ENCODE measurements at places on chromosomes 4 and X. TPM values are rescaled to one million over a fixed set of nuclear protein-coding genes. Genes with fewer than 3 reads are reported as not detected.

- no peak overlapping the region for H3K4me3 ChIP-seq
- no peaks in the 10 kb centered on the region for H3K36me3 ChIP-seq
- H3K4me1 ChIP-seq: peaks cover 31% of the 10 kb centered on the region
- H3K27ac ChIP-seq: no peak overlapping the region
- no peak for DNase-seq
Measured at GRCh38 chr4:108346818-108347210, 178.1 kb upstream of the LEF1 start.

GRCh38 chr4:24032371-24032989 is 142.6 kb upstream of the PPARGC1A start:
- no peak for DNase-seq
- H3K27me3 ChIP-seq: no peaks in the 10 kb centered on the region
- H3K27ac ChIP-seq: no peak overlapping the region
- H3K4me3 ChIP-seq: no peak overlapping the region
- H3K4me1 ChIP-seq: no peaks in the 10 kb centered on the region
- H3K36me3 ChIP-seq: no peaks in the 10 kb centered on the region

GRCh38 chr4:649751-650310 is 24.2 kb downstream of the ATP5ME start:
- no peaks in the 10 kb centered on the region for H3K36me3 ChIP-seq
- no peak for DNase-seq
- peaks cover 5% of the 10 kb centered on the region for H3K4me1 ChIP-seq
- H3K4me3 ChIP-seq: no peak overlapping the region
- H3K27me3 ChIP-seq: peaks cover 17% of the 10 kb centered on the region

DNA sequence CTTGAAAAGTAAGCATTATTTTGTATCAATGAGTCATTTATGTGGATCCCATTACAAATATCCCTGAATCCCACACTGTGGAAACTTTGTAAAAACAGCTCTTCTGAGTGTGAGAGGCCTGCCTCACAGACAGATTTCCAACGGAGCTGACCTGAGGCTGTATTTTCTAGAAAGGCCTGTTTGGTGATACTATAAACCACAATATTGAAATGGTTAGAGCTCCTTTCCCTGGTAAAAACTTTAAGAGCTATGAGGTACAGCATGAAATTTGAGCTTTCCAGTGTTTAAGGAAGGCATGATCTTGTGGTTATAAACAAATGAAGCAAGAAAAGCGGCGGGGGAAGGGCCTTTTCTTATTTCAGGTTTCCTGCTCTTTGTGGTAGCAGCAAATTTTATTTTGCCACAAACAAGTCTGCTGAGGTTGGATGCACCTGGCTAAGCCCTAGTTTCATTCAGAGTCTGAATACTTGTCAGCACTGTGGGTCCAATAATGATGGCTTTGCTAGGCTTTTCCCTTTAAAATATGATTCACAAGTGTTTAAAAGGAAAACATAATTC is 86.8 kb upstream of the ETNPPL start:
- H3K36me3 ChIP-seq: no peaks in the 10 kb centered on the region
- no peak overlapping the region for H3K27ac ChIP-seq
- peaks cover 16% of the 10 kb centered on the region for H3K4me1 ChIP-seq
- DNase-seq: peak; percentile 27
- no peak overlapping the region for H3K4me3 ChIP-seq

DNA sequence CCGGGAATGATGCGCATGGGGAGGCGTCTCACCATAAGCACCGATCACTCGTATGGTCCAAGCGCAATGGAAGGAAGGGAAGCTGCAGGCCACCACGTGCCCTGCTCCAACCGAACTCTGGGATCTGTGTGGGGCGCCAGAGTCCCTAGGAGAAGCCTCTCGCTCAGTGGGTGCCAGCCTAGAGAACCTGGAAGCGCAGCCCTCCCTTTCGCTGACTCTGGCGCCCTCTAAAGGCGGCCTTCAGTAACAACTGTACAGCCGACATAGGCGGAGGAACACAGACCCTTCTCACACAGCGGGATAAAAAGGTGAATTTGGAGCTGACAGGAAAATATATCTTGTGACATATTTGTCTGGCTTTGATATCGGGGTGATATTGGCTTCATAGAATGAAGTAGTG is 76.0 kb downstream of the INTS6L start:
- no peaks in the 10 kb centered on the region for H3K36me3 ChIP-seq
- H3K4me3 ChIP-seq: no peak overlapping the region
- peaks cover 3% of the 10 kb centered on the region for H3K27me3 ChIP-seq
- H3K27ac ChIP-seq: no peak overlapping the region

- peaks cover 12% of the 10 kb centered on the region for H3K4me1 ChIP-seq
- DNase-seq: no peak
- H3K27ac ChIP-seq: no peak overlapping the region
- peaks cover 7% of the 10 kb centered on the region for H3K36me3 ChIP-seq
Measured at GRCh38 chrX:21845096-21845495, 5.7 kb downstream of the MBTPS2 start.

DNA sequence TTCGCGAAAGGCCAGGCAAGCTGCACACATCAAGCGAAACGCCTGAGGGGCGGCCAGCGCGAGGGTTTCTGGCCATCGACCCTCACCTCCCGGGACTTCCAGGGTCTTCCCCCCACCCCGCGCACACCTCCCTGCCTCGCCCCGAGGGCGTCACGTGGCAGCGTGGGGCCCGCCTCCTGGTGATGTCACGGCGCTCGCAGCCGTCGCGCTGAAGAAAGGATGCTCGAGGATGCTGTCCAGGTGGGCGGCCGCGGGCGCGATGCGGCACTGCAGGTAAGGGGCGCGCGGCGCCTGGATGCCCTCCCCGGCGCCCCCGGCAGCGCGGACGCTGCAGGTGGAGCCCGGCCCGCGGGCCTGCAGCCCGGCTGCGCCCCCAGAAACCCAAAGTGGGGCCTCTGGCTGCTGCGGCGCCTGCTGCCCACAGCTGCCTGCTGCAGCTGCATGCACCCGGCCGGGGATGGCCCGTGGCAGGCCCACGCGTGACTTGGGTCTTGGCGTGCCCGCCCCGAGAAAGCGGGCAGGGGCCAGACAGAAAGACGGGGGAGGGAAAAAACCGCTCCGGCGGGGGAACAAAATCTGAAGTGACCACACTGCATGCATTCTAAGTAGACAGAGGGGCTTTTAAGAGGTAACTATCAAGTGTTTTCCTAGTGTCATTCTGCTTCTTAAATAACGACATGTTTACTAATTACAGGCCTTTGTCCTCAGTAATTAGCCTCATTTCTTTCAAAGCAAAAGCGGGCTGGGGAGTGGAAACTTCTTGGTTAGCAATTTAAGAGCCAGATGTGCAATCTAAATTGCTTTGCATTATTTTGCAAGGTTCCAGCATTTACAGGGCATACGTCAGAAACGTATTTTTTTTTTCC is 1.7 kb downstream of the CLCN4 start:
- peak; percentile 26 for DNase-seq
- peaks cover 29% of the 10 kb centered on the region for H3K27me3 ChIP-seq
- peaks cover 10% of the 10 kb centered on the region for H3K4me1 ChIP-seq
- no peak overlapping the region for H3K4me3 ChIP-seq

GRCh38 chrX:43525901-43526610 is 130.0 kb upstream of the MAOA start:
- peaks cover 1% of the 10 kb centered on the region for H3K4me1 ChIP-seq
- no peak overlapping the region for H3K27ac ChIP-seq

GRCh38 chrX:151695583-151696340 is 504 bp downstream of the PRRG3 start:
- H3K27ac ChIP-seq: no peak overlapping the region
- H3K27me3 ChIP-seq: peaks cover 11% of the 10 kb centered on the region
- no peaks in the 10 kb centered on the region for H3K36me3 ChIP-seq
- H3K4me1 ChIP-seq: no peaks in the 10 kb centered on the region
- DNase-seq: no peak

DNA sequence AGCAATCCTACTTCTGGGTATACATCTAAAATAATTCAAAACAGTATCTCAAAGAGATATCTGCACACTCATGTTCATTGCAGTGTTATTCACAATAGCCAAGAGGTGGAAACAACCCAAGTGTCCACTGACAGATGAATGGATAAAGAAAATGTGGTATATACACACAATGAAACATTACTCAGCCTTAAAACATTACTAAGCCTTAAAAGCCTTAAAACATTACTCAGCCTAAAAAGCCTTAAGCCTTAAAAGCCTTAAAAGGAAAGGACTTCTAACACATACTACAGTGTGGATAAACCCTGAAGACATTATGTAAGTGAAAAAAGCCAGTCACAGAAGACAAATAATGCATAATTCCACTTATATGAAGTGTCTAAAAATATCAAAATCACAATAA is 40.3 kb upstream of the TFDP3 start:
- H3K4me1 ChIP-seq: no peaks in the 10 kb centered on the region
- no peak overlapping the region for H3K4me3 ChIP-seq
- H3K27ac ChIP-seq: no peak overlapping the region
- no peaks in the 10 kb centered on the region for H3K27me3 ChIP-seq
- H3K36me3 ChIP-seq: no peaks in the 10 kb centered on the region

GRCh38 chr4:153748378-153748777 is 11.4 kb downstream of the RNF175 start:
- no peaks in the 10 kb centered on the region for H3K4me1 ChIP-seq
- no peak for DNase-seq
- H3K27me3 ChIP-seq: no peaks in the 10 kb centered on the region
- H3K36me3 ChIP-seq: no peaks in the 10 kb centered on the region
- H3K27ac ChIP-seq: no peak overlapping the region
- H3K4me3 ChIP-seq: no peak overlapping the region

DNA sequence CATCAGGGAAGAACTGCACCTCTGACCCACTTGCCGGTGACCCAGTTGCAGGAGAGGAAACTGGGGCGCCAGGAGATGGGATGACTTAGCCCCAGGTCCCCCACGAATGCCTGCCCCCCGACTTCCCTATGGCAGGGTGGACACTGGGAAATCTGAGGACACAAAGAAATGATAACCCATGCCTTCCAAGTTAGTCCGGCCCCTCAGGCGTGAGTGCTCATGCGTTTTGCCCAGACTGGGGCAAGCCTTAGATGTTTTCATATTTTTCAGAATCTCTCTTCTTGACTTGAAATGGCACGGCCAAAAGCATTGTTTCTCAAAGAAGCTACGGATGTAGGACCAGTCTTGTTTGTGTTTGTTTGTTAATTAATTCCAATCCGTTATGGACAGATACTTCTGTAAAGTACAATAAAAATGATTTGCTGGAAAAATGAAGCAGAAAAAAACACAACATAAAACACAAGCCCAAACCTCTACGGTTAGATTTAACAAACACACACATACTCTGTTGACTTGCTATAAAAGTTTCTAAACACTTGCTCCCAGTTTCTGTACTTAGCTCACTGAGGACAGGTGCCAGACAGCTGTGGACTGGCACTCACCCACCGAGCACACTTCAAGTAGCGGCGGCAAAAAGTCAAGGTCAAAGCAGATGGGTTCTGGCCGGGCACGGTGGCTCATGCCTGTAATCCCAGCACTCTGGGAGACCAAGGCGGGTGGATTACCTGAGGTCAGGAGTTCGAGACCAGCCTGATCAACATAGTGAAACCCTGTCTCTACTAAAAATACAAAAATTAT is 341.5 kb downstream of the BCOR start:
- peaks cover 8% of the 10 kb centered on the region for H3K4me1 ChIP-seq
- H3K4me3 ChIP-seq: no peak overlapping the region
- H3K36me3 ChIP-seq: no peaks in the 10 kb centered on the region
- no peak overlapping the region for H3K27ac ChIP-seq

DNA sequence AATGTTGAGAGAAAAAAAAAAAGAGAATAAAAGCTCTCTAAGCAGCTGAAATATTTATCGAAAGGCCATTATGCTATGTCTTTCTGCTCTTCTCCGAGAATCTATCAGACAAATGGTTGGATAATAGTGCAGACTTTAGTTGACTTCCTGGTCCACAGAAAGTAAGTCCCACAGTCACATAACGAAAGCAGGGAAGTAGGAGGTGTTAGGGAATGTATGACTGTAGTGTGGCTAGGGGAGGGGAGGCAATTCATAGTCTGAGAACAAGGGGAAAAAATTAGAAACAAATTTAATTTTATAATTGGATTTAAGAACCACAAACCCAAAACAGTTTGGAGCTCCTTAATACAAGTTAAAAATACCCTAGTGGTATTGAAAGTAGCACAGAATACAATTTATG is 79.7 kb upstream of the VEGFC start:
- no peak overlapping the region for H3K27ac ChIP-seq
- H3K36me3 ChIP-seq: no peaks in the 10 kb centered on the region
- no peak for DNase-seq
- no peak overlapping the region for H3K4me3 ChIP-seq

DNA sequence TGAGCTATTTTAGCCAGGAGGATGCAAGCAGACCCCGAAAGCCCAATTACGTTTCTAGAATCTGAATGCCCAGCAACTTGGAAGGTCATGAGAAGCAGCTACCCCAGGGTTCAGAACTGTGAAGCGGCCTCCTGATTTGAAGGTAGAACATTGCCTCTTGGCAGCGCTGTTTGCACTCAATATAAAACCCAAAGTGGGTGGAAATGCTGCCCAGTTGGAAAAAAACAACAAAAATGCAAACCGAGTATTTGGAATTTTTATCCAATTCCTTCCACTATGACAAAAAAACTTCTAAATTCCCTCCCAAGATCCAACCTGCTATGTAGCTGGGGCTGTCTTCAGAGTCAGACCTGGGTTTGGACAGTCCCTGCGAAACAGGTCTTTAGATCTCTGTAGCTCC is 103.3 kb upstream of the RBPJ start:
- H3K4me3 ChIP-seq: no peak overlapping the region
- no peaks in the 10 kb centered on the region for H3K36me3 ChIP-seq
- H3K27me3 ChIP-seq: no peaks in the 10 kb centered on the region
- H3K4me1 ChIP-seq: peaks cover 7% of the 10 kb centered on the region

GRCh38 chr4:74033739-74034138 is 4.8 kb downstream of the CXCL3 start:
- H3K36me3 ChIP-seq: no peaks in the 10 kb centered on the region
- no peak overlapping the region for H3K27ac ChIP-seq
- no peak overlapping the region for H3K4me3 ChIP-seq
- H3K27me3 ChIP-seq: peaks cover 17% of the 10 kb centered on the region

ANXA5 gene
- 132 TPM for total RNA-seq

NMU gene
- 0.63 TPM for total RNA-seq

RBM47 gene
- total RNA-seq: 2.6 TPM

SPANXN3 gene
- not detected for total RNA-seq

ADH7 gene
- total RNA-seq: not detected

CSN3 gene
- not detected for total RNA-seq

HEPH gene
- not detected for total RNA-seq

SLC6A14 gene
- total RNA-seq: not detected

RASGEF1B gene
- 4.4 TPM for total RNA-seq

ATP1B4 gene
- not detected for total RNA-seq

TMEM255A gene
- not detected for total RNA-seq

ANXA3 gene
- total RNA-seq: not detected

ZNF185 gene
- 1.4 TPM for total RNA-seq

Measured in activated CD4-positive, alpha-beta memory T cell treated with anti-CD3 and anti-CD28 coated beads for 36 hours (primary cell).